ENCODE measurements at places on chromosomes 6 and 20.

GRCh38 chr6:28167926-28168325 lies 26.2 kb downstream of the ZKSCAN8 start:
- no peak for DNase-seq

DNA sequence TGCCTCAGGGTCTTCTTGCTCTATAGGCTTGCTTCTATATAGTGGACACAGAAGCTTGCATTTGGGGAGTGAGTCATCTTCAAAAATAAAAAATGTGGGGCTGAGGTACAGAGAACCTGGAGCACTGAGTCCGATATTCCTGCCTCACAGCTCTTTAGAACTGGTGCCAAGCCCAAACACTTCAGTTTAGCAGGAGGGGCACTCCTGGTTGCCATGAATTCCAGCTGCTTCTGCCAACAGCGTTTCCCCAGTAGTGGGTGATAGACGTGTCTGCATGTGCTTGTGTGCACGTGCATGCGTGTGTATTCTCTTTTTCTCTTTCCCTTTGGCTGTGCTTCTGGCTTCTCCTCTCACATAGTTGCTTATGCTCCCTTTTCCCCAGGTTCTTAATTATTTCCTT lies 11.9 kb downstream of the DNPH1 start:
- DNase-seq = no peak

DNA sequence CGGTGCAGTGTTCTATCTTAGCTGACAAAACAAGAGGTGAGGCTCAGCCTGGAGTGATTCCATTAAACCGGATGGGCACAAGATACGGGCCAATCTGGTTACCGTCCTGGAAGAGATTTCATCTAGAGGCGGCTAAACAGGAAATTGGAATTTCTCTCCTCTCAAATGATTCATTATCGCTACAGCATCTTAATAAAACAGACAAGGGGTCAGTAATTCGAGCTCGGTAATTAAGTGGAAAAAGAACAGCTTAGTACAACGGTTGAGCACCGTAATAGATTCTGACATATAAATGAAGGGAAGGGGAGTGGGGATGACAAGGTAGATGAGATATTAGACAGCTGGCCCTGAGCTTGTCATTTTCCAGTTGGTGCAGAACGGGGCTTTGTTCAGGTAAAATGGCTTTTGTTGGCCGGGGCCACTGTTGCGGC lies 137.2 kb downstream of the EDN3 start:
- no peak for DNase-seq

GRCh38 chr20:4524792-4525191 lies 196.9 kb upstream of the PRND start:
- no peak for DNase-seq

GRCh38 chr6:113530769-113531168 lies 326.4 kb upstream of the MARCKS start:
- no peak for DNase-seq

DNA sequence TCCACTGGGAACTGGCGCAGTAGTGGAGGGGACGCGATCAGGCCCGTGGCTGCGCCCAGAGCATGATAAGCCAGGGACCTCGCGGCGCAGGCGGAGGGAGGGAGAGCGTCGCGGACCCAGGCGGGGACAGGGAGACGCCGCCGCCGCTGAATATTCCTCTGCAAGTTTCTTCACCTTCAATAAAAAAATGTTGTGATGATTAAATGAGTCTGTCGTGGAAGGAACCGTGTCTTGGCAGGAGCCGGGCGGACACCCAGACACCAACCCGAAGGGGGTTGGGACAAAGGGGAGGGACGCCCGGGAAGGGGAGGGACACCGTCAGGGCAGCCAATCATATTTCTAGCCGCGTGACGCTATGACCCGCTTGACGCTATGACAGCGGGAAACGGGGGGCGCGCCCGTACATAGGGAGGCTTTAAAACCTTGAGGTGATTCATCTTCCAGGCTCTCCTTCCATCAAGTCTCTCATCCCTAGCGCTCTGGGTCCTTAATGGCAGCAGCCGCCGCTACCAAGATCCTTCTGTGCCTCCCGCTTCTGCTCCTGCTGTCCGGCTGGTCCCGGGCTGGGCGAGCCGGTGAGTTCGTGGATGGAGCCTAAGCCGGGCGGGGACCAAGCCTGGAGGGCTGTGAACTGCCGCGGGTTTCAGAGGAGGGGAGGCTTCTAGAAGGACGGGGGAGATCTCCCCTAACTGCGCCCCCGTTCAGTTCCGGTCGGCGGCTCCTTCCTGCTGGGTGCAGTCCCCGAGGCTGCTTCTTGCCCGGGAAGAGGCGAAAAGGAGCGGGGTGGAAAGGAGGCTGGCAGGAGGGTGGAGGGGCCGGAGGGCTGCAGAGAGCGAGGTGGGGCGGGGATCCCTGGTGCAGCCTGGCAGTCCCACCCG lies at the start of gene ULBP2:
Gene ULBP2, plus strand, starts transcription at position 432 of the 878 bp plus-strand sequence. Its CDS starts 59 bp downstream, at position 491.
- DNase-seq = peak; percentile 63
